Kidney (tissue), 22 donors: ENCODE measurements at places on chromosomes 12 and 14. TPM values are rescaled to one million over a fixed set of nuclear protein-coding genes. Genes with fewer than 3 reads are reported as not detected.

TAS2R30 gene
- 4.0 TPM for total RNA-seq

DNA sequence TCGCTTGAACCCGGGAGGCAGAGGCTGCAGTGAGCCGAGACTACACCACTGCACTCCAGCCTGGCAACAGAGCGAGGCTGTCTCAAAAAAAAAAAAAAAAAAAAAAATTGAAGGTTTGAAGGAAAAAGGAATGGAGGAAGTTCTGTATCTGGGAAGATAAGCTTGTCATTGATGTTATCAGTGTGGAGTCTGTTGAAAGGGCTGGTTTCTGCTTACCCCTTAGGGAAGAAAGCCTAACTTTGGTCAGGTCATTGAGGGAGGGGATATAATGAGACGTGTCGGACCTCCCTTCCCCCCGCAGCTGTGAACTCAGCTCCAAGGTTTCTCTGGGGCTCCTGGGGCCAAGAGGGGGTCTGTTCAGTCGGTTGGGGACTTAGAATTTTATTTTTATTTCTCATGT is 16.4 kb downstream of the DAO start:
- H3K4me1 ChIP-seq, result no peaks in the 10 kb centered on the region
- H3K27ac ChIP-seq, result no peak overlapping the region
- no peak for DNase-seq
- no peaks in the 10 kb centered on the region for H3K36me3 ChIP-seq
- no peak overlapping the region for H3K4me3 ChIP-seq

DNA sequence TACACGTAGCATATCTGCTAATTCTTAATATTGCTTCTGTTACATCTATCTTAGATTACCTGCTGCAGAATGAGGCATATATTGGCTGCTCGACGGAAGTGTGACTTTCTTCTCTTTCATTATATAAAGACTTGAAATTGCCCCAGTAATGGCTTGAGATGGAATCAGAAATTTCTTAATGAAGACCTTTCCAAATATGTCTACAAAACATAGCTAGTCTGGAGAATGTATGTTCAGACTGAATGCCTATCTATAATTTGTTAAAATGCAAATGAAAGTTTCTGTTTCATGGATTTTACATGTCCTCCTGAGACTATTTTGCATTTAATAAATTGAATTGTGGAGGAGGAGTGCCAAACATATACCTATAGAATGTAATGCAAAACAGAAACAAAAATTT is at the start of gene TAS2R10:
TAS2R10 (minus strand) TSS at position 101 of the 400 bp plus-strand sequence; CDS start at position 12, 89 bp downstream.
- no peak within 1 kb of the TSS for H3K4me3 ChIP-seq
- no peaks in the 10 kb centered on the region for H3K4me1 ChIP-seq
- H3K36me3 ChIP-seq, result no peaks in the 10 kb centered on the region
- no peak within 1 kb of the TSS for H3K27ac ChIP-seq

DNA sequence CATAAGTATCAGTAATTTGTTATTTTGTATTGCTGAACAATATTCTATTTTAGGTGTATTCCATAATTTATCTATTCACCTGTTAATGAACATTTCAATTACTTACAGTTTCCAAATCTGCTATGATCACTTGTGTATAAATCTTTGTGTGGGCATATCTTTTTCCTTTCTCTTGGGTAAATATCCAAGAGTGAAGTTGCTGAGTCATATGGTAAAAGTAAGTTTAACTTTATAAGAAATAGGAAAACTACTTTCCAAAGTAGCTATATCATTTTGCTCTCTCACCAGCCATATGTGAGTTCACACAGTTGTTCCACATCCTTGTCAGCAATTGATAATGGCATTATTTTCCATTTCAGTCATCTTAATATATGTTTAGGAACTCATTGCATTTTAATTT is 66.6 kb upstream of the KITLG start:
- no peak overlapping the region for H3K27ac ChIP-seq
- DNase-seq, result no peak
- H3K4me3 ChIP-seq, result no peak overlapping the region
- no peaks in the 10 kb centered on the region for H3K27me3 ChIP-seq
- no peaks in the 10 kb centered on the region for H3K36me3 ChIP-seq

SSTR1 gene
- 4.0 TPM for total RNA-seq

CNTN1 gene
- total RNA-seq, result 9.9 TPM

VWF gene
- 183 TPM for total RNA-seq

AQP2 gene
- total RNA-seq, result 122 TPM

DNA sequence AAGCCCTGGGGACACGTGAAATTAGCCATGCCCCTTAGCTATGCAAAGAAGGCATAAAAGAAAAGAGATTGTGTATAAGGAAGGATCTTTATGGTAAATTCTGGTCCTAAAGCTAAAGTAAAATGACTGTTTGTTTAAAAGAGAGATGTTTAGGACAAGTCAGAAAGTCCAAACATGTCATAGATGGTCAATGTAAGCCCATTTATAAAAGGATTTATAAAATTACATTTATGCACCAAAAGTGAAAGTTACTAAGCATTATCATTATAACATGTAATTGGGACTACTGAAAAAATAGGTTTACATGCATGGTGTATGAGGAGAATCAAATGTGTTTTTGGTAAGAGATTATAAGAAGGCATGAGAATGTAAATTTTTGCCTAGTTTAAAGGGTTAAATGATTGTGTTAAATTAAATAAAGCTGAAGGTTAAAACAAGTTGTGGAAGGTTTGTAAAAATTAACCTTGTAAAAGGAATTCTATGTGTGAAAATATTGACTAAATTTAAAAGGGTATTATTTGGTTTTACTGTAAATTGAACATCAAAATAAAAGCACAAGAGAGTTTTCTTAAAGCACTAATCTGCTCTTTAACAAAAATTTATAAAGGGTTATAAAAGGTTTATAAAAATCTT is 50.4 kb upstream of the TSPAN8 start:
- no peak for DNase-seq
- H3K27me3 ChIP-seq, result no peaks in the 10 kb centered on the region
- H3K4me1 ChIP-seq, result no peaks in the 10 kb centered on the region
- no peaks in the 10 kb centered on the region for H3K36me3 ChIP-seq
- H3K27ac ChIP-seq, result no peak overlapping the region
- H3K4me3 ChIP-seq, result no peak overlapping the region

DNA sequence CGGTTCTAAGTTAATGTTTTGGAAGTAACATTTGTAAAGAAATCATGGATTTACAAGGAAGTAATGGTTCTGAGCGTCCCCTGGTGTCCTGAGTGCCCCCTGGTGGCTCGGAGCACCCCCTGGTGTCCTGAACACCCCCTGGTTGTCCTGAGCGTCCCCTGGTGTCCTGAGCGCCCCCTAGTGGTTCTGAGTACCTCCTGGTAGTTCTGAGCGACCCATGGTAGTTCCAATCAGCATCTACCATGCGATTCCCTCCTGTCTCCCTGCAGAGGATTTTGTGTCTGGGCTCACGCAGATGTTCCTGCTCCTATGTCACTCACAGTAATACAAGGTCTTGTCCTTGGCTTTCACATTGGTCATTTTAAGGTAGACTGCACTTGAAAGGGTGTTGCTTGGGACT is 1352.9 kb downstream of the TMEM121 start:
- no peak for DNase-seq
- no peaks in the 10 kb centered on the region for H3K36me3 ChIP-seq
- no peak overlapping the region for H3K27ac ChIP-seq
- no peak overlapping the region for H3K4me3 ChIP-seq
- no peaks in the 10 kb centered on the region for H3K4me1 ChIP-seq
- H3K27me3 ChIP-seq, result no peaks in the 10 kb centered on the region
